ENCODE measurements at places on chromosomes 4 and X.

DNA sequence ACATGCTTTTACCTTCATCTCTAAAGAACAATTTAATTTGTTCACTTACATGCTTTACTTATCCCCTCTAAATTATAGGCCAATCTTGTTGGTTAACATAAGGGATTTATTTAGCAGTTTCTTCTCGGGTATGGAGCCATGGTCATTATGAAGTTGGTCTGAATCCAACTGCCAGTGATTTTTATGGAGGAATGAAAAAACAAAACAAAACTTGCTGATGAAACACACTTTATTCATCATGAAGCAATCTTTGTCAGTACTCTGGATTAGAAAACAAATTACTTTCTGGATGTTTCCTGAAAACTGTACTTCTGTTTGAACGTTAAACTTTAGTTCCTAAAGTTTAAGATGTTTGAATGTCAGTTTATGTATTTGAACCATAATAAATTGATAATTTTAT, 715.8 kb downstream of the KLHL13 start:
- no peak for DNase-seq

GRCh38 chrX:10797466-10797865, 177.1 kb upstream of the MID1 start:
- no peak for DNase-seq

GRCh38 chrX:96771486-96771885, 86.8 kb downstream of the DIAPH2 start:
- DNase-seq: no peak

DNA sequence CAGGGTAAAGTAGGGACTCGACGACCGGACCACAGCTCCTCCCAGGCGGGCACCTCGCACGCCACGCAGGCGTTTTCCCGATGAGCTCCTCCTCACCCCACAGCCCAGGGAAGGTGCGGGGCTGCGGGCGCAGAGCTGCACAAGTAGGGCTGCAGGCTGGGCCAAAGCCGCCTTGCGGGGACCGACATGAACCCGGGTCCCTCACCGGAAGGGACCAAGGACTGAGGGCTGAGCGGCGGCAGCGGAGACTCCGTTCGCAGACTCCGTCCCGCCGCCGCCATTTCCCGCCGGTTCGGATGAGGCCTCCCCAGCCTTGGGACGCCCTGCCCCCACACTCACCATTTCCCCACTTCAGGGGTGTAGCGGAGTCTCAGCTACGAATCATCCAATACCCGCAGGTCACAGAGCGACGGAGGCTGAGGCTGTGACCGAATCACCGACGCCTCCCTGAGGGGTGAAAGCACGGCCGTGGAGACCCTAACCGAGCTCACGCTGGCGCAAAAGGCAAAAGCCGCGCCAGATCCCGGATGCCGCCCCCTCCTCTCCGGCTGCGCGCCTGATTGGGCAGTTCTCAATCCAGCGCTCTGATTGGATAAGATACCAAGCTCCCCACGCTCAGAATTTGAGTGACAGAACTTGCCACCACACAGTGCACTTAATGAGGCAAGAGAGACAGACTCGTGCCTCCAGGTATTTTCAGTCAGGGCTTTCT, at the start of gene ZNF732:
TSS of gene ZNF732 (minus strand) at position 506 of the 712 bp plus-strand sequence. CDS start at position 342, 164 bp downstream.
- DNase-seq: peak; percentile 61

DNA sequence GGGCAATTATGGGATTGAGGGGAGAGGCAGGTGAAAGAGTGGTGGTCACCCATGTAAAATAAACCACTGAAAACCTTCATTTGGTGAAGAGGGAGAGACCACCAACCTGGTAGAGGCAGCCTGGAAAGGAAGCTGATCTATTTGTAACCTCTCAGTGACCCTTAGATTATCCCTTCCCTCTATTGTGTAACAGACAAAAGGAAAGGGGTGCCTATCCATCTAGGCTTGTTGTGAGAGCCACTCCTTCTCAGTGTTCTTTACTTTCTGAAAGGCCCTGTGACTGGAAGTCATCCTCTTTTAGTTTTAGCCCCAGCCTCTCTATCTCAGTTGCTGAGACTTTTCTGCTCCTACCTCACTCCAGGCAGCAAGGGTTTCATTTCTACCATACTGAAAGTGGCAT, 142.4 kb downstream of the TMEM164 start:
- DNase-seq: no peak

Data from left renal cortex interstitium (tissue), 4 donors.